ENCODE measurements at places on chromosomes 1 and 21. TPM values are rescaled to one million over a fixed set of nuclear protein-coding genes. Genes with fewer than 3 reads are reported as not detected.

GRCh38 chr1:177966199-177966598 lies 3.7 kb downstream of the SEC16B start:
- DNase-seq = no peak

DNA sequence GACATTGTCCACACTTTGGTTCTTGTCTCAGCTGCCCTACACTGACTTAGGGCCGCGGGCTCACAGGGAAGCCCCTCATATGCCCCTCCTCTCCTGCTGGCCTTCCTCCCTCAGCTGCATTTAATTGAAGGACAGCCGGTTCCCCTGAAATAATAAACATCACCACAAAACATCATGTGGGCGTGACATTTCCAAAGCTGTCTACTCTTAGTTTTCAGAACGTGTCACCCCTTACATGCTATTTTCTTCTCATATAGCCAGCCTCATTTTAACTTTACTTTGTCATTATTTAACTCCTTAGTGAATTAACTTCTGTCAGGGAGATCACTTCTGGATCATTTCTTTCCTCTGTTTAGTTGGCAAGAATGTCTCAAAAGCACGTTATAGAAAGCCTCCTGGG lies 103.2 kb downstream of the COLGALT2 start:
- DNase-seq = no peak

Gene AZIN2
- total RNA-seq = 0.99 TPM

- no peak for DNase-seq
Observed at GRCh38 chr1:180923021-180923841, 10.5 kb downstream of the KIAA1614 start.

DNA sequence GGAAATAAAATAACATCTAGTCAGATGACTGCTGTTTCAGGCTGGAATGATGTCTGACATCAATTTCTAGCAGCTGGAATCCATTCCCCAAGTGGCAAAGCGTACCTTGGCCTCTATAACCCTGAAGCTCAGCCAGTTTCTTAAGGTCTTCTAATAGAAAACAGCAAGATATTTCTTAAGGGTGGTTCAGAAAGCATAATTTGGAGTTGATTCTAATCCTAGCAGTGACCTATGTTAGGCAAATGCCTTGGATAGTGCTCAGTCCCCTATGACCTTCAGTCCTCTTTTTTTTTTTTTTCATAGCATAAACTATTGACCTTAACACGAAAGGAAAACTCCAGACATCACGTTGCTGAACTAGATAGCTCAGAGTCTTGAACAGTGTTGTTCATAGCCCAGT lies 56.5 kb downstream of the LAMC2 start:
- DNase-seq = no peak

DNA sequence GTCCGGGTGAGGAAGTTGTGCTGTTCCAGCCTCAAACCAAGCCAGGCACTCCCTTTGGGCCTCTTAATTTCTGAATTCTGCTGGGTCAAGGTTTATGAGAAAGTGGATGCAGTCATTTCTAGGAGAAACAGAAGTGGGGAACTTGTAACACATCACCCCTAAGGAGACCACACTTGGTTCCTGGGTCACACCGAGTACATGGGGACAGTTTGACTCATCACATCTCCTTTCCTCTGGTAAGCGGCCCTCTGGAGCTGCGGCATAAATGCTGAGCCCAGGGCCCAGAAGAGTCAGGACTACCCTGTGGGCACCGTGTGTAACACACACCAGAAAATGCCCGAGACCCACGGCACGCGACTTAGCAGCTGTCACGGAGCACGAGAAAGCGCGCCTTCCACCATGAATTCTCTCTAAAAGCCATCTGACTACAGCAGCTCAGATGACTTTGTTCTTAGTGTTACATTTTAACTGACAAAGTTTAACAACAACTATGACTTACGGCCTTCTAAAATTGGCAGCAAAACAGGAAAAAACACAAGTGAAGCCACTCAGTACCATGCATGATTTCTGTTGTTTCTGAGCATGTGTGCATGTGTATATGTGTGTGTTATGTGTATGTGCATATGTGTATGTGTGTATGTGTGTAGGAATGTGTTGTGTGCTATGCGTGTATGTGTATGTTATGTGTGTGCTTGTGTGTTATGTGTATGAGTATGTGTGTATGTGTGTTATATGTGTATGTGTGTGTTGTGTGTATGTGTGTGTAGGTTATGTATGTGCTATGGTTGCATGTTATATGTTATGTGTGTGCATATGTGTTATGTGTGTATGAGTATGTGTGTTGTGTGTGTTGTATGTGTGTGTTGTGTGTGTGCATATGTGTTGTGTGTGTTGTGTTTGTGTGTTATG lies 50.8 kb downstream of the TOMM20 start:
- DNase-seq = no peak

DNA sequence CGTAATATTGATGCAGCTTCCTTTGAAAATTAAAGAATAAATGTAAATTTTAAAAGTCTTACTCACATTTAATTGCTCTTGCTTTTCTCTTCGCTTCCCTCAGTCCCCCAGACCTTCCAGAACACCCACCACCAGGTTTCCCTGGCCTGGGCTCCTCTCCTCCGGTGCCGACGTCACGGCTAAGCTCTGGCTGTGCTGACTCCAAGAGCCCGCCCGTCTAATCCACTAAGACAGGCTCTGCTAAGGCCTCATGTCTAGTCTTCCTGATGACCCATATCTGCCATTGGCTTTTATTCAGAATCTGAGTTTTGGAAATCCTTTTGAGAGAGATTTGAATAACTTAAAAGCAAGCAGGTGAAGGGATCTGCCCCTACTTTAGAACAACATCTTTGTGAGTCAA lies 53.9 kb upstream of the NADK start:
- no peak for DNase-seq

DNA sequence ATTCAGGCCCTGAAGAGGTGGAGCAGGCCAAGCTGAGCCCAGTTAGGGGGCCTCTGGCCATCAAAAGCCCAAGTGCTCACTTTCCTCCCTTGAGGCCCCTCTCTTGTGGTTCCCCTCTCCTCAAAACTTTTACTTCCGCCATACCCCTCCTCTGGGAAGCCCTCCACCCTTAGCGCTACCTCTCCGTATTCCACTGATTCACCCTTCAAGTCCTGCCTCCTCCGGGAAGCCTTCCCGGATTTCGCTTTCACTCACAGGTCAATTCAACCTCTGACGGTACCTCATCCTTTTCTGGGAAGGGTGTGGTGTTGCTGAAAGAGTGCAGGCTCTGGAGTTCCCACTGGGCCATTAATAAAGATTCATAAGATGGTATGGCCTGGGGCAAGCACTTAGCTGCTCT lies 19.1 kb downstream of the SPOCD1 start:
- no peak for DNase-seq

Gene KLHDC9
- total RNA-seq = 0.60 TPM

DNA sequence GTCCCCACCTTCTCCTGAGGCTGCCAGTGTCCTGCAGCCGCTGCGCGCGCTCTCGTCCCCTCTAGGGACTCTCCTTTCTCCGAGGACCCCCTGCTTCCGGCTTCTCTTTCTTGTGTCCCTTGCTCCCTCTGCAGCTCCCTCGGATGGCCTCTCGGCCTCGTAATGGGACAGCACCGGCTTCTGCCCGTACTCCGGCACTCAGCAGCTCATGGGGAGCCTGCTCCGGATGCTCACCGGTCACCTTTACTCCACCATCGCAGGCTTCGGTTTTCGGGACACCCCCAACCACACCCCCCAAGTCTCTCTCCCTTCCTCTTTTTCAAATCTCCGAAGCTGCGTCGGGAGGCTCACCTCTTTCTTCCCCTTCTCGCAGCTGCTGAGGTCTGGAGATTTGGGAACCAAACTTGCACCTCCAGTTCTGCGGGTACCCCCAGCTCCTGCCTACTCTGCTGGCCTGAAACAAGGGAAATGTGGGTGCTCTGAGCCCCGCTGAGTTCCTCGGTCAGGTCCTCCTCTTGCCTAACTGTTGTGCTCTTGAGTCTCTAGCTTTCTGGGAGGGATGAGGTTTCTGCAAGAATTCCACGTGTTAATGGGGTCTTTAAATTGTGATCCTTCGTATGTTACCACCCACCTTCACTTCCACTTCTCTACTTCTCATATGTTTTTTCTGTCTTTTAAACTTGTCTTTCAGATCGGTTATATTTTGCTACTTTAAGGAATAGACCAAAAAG lies 930 bp downstream of the CDC14A start:
- DNase-seq = no peak

GRCh38 chr1:36055706-36056105 lies 28.2 kb upstream of the TEKT2 start:
- DNase-seq = no peak

- no peak for DNase-seq
Observed at GRCh38 chr1:211534545-211535291, 42.8 kb upstream of the RD3 start.

DNA sequence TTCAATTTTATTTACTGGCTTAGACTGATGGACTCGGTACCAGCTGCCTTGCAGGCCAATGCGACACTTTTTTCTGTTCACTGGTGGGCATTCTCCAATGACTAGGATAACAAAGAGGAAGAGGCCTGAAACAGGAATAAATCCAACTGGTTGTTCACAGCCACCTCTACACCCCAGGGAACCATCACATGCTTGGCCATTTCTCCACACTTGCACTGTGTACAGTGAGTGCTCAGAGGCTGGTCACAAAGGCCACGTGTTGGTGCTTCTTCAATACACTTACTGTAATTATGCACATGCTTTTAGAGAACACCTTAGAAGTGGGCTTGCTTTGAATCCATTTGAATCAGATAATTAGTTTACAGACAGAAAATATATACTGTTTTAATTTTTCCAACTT lies 113.4 kb downstream of the FAM78B start:
- DNase-seq = no peak

Gene TMEM51
- total RNA-seq = 6.4 TPM

DNA sequence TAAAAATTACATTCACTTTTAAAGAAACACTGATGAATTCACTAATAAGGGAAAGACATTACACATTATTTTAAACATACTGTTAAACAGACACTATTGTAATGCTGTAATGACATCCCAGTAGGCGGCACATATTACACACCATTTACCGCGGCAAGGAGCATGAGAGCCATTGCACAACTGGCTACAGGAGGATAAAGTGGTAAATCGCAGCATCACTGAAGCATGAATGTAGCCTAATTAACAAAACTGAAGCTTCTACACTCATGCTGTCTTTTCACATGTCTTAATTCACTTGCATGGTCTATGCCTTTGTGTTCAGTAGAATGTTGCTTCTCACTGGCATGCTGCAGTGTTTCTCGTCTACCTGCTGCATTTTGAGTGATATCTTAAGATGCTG lies 1046.0 kb downstream of the MRPL39 start:
- DNase-seq = no peak

Gene PKLR
- not detected for total RNA-seq

DNA sequence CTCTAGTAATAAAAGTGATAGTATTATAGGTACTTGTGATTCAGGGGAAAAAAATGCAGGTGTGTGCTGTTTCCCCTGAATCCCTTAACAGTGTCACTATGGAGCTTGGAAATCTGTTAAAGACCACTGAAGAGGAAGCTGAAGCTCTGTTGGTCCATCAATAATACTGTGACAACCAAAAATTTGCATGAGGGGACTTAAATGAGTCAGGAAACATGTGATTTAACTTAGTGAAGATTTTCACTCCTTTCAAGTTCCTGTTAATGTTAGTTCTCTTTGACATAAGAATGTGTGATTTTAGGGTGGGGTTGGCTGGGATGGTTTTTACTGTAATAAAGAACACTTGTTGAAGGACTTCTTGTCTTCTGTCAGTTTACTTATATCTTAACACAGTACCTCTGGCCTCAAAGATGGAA lies 32.0 kb downstream of the VANGL2 start:
- DNase-seq = no peak

DNA sequence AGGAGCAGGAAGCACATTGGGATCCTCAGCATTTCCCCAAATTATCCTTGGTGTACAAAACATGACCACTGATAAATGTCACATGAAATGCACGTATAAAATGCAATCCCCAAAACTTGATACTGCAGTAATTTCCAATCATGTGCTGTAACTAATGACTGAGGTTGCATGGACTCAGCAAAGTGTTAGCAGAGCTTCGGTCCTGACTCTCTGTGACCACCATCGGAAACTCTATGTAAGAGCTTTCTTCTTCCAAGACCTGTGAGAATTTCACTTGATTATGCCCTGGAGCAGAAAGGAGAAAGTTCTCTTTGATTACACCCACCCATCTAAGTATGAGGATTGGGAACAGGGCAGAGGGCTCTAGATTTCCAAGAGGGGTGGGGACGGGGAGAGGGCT lies 908 bp downstream of the CD53 start:
- no peak for DNase-seq

DNA sequence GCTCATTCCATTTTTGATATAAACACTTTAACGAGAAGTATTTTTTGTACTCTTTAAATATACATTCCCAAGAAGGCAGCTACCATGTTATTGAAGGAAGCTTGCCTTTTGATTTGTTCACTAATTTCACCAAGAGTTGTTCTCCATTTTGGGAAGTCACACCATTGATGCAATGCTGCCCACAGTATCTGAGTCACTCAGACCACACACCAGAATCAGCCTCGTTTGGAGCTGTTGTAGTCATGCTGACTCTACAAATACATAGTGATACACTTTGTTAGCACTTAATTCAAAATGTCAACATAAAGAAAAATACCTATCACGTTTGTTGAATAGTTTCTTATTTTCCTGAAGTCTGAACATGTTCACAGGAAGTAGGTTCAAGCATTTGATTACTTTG lies 78.7 kb downstream of the PAPPA2 start:
- DNase-seq = no peak

Gene CLEC20A
- not detected for total RNA-seq

- DNase-seq = no peak
Observed at GRCh38 chr1:88293691-88294190, 390.3 kb upstream of the PKN2 start.

Gene LCE1F
- total RNA-seq = not detected

- DNase-seq = no peak
Observed at GRCh38 chr1:78840453-78841271, 165.9 kb downstream of the ADGRL4 start.

Gene IRF6
- total RNA-seq = 24.3 TPM

GRCh38 chr1:39842030-39842678 lies 41.1 kb downstream of the TRIT1 start:
- no peak for DNase-seq

DNA sequence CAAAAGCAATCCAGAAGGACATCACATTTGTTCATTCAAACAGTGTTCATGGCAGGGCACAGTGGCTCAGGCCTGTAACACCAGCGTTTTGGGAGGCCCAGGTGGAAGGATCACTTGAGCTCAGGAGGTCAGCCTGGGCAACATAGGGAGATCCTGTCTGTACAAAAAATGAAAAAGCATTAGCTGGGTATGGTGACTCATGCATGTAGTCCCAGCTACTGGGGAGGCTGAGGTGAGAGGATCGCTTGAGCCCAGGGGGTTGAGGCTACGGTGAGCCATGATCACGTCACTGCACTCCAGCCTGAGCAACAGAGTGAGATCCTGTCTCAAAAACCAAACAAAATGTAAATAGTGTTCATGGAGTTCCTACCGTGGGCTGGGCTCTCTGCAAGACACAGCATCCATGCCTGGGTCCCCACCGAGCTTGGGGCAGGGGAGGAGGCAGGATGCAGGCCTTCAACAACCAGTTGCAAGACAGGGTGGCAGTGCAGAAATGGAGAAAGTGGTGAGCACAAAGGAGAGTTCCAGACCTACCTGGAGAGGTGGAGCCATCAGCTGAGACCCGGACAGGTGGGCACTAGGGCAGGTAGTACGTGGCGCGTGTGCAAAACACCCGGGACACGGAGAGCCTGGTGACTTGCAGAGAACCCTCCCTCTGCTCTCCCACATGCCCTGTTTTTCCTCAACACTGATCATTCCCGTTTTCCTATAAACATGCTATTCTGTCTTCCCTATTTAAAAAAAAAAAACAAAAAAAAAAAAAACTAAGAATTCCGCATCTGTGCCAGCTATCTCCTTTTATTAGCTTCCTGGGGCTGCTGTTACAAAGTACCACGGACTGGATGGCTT lies 138.9 kb downstream of the TOMM20 start:
- DNase-seq = no peak

- no peak for DNase-seq
Observed at GRCh38 chr1:91513160-91513559, 12.5 kb downstream of the CDC7 start.
